Activated naive CD8-positive, alpha-beta T cell treated with anti-CD3 and anti-CD28 coated beads, Interleukin-2, amount 50 U/mL, for 16 hours (primary cell): ENCODE measurements at places on chromosomes 5 and 9.

GRCh38 chr5:55226027-55226933 is 835 bp downstream of the MCIDAS start:
- no peak for DNase-seq

GRCh38 chr5:14695152-14695551 is 30.6 kb downstream of the OTULIN start:
- no peak for DNase-seq

- DNase-seq = no peak
Observed at GRCh38 chr5:119389288-119390030, 33.6 kb downstream of the TNFAIP8 start.

DNA sequence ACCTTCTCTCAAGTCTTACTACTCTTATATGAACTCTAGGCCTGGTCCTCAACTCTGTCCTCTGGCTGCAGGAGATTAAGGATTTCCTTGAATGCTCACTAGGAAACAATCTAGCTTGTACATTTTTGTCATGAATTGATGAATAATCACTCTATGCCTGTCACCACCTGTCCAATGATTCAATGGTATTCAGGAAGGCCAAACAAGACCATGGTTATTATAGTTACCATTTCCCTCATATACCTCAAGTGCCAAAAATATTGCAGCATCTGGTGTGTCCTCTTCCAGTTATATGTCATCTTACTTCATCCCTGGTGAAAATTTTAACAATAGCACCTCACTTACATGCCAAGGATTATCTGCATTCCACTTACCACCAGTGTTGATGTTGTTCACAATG is 179.0 kb upstream of the MOCS2 start:
- no peak for DNase-seq

DNA sequence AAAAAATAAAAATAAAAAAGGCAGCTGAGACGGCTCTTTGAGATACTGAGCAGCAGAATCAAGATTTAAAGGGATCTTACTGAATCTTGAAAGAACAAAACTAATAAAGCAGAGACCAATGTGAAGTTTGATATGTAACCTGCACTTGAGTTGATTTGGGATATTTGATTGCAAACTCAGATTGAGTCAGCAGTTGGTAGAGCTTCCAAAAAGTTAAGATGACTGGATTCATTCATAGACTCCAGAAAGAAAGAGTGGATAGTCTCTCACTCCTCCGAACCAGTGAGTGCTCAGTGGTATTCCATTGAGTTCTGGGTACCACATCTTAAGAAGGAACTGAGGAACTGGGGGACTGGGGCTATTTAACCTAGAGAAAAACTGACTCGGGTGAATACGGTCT is 52.7 kb upstream of the TESK1 start:
- DNase-seq = no peak

- DNase-seq = no peak
Observed at GRCh38 chr5:137379555-137380286, 119.4 kb downstream of the SPOCK1 start.

GRCh38 chr5:10482791-10483530 is 41.3 kb downstream of the ROPN1L start:
- DNase-seq = no peak

DNA sequence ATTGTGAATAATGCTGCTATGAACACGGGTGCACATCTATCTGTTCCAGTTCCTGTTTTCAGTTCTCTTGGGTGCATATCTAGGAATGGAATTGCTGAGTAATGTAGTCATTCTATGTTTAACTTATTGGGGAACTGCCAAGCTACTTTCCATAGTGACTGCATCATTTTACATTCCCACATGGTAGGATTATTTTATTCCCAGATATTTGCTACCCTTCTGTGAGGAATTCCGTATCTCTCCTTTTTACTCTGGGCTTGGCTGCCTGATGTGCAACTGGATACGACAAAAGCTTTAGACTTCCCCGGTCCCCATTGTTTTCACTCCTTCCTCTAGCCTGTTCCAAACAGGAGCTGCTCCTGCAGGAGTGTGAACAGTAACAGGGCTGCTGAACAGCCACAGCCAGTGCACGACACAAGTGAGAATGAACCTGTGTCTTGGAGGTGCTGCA is 7.2 kb downstream of the TAS2R1 start:
- DNase-seq = no peak

GRCh38 chr5:78628270-78628992 is 20.1 kb downstream of the LHFPL2 start:
- DNase-seq = no peak

DNA sequence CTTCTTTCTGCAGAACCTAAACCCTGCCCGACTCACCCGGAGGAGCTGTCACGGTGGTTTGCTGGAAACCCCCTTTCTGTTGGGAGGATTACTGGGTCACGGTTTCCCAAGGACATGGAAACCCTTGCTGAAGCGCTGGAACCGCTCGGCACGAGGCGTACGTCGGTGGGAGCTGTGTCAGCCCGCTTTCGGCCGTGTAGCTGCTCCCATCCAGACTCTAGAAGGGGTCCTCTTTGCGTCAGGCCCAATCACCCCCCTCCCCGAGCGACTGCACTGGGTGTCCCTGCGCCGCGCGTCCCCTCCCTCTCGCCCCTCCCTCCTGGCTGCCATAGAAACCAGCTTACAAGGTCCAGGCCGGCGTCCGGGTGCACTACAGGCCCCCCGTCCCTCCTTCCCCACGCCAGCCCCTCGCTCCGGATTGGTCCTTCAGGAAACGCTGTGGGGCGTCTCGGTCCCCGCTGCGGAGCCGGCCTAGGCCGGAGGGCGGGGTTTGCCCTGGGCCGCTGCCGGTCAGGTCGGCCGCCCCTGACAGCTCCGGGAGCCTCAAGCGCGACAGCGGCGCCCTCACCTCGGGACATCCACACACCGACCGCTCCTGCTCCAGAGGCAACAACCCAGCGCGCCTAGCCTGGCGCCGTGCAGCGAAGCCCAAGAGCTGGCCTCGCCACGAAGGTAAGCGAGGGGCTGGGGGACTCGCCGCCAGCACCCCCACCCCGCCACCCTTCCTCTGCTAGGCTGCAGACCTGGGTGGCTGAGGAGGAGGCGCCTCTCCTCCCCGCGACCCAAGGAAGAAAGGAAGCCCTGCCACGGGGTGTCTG is at the start of gene NIM1K:
TSS of gene NIM1K (plus strand) at position 486 of the 818 bp plus-strand sequence. CDS start 53,551 bp downstream, outside the sequence.
- no peak for DNase-seq

GRCh38 chr9:132880324-132880661 is 1.6 kb downstream of the SPACA9 start:
- no peak for DNase-seq

- no peak for DNase-seq
Observed at GRCh38 chr9:122058709-122059108, 34.4 kb downstream of the TTLL11 start.

DNA sequence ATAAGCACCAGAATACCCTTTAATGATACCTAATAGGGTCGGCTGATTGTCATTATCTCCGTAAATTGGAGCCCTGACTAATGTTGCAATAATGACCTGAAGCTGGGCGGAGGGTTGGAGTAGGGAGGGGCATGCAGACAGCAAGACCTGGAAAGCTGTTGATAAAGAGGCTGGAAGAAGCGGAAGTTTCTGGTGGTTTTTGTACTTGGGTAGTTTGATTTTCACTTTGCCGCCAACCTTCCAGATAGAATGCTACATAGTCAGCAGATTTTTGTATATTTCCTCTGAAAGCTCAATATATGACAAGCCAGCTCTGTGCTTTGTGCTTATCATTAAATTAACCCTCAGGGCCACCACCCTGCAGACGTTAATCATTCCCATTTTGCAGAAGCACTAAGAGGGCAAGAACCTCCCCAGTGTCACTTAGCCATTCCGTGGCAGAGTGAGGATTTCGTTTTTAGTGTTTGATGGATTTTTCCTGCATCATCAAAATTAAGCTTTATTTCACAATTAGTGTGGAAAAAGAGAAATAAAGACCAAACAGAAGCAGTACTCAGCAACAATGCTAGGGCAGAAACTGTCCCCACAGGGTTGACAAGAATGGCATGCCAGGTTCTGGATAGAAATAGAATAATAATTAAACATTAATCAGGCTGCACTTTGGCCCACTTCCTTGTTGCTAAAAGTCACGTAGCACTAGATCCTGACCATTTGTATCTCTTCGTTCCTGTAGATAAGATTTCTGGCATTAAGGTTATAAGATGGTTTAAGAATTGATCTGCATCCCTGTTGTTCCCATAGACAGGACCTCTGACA is 34.7 kb downstream of the DIRAS2 start:
- no peak for DNase-seq

DNA sequence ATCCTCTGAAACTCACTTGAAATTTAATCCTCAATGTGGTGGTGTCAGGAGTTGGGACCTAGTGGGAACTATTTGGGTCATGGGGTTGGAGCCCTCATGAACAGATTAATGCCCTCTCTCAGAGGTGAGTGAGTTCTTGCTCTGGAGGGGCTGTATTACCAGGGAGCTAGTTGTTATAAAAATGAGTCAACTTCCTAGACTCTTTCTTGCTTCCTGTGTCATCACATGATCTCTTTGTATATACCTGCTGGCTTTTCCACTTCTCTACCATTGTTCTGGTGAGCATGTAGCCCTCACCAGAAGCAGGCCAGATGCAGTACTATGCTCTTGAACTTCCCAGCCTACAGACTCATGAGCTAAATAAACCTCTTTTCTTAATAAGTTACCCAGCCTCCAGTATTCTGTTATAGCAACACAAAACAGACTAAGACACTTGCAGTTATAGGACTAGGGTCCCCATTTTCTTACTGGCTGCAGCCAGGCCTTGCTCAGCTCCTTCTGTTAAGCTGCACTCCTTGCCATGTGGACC is 127.5 kb downstream of the SUSD1 start:
- no peak for DNase-seq

GRCh38 chr9:121839726-121840500 is 188.5 kb downstream of the DAB2IP start:
- no peak for DNase-seq

DNA sequence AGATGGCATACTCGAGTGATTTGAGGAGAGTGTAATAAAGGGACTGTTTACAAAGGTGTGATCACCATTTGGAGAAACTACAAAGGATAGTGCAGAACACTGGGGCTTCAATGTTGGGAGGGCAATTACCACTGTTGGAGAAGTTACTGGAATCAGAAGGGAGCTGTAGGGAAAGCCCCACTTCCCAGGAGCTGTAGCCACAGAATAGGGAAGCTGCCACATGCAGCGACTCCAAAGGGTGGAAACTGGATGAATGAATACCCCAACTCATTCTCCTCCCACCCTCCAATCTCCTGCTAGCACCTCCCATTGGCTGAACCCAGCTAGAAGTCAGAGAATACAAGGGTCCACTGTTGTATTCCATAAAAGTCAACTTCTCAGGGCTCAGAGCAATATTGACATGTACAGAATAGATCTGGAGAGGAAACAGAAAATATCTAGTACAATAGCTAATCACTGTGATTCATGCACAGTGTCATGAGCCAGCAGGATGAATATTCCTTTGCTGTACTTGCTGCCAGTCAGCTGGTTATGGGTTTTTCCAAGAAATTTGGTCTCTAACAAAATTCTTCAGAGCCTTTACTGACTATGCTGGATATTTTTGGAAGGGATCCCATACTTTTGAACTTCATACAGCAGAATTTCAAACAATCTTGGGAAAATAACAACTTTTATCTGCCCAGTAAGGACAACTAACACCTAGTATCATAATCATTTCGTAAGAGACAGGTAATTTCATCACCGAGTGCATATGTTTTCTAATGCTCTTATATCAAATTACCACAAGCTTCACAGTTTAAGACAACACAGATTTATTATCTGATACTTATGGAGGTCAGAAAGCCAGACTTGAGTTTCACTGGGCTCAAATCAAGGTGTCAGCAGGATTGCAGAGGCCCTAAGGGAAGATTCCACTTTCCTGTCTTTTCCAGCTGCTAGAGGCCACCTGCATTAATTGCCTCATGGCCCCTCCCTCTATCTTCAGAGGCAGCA is 39.6 kb downstream of the PDCD1LG2 start:
- no peak for DNase-seq

DNA sequence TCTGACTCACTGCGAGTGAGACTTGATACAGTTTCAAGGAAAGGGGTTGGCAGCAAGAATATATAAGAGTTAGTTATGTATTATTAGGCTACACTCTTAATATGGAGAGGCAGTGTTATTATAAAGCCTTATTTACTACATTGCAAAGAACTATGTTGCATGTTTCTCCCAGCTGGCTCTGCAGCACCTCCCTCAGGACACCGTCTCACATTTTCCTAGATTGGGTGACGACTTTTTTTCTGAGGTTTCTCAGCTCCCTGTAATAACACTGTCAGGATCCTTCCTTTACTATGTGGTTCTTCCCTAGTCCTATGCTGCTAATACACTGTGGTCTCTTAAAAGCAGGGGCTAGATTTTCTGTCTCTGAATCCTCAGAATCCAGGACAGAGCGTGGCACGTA is 153.7 kb downstream of the INSYN2B start:
- no peak for DNase-seq

DNA sequence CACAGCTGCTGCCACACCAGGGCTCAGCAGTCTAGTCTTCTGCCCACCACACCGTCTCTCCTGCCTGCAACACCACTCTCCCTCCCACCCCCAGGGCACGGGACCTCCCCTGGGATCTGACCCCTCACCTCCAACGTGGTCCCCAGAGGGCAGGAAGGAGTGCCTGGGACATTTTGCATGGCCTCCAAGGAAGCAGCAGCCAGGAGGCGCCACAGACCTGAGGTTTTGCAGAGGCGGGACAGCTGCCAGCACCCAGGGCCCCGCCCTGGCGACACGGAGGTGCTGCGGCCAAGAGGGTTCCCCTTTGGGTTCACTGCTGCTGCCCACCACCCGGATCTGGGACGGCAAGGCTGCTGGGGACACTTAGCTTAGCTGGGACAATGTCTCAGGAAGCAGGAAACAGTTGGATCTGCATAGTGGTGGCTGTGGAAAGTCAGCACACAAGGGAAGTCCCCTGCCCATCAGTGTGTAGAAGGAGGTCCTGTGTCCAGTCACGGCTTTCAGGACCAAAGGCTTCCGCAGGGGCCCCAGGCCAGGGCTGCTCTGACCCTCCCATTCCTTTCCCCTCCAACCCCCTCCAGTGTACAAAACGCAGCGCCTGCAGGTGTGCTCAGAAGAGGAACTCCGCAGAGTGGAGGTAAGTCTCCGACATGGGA is 13.8 kb downstream of the PROP1 start:
- DNase-seq = no peak

GRCh38 chr5:2415678-2416077 is 335.8 kb downstream of the IRX2 start:
- no peak for DNase-seq

DNA sequence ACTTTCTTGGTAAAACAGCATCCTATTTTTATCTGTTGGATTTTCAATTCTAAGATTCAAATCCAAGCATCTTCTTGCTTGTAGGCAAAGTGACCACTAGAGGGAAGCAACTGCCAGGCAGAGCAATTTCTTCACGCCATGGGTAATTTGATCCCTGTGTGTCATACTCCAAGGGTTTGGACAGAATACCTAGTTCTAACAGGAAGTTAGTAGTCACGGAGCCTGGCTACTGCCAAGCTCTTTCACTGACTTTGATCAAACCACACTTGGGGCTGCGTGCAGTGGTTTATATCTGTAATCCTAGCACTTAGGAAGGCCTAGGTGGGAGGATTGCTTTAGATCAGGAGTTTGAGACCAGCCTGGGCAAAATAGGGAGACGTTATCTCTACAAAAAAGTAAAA is 473.6 kb upstream of the TNC start:
- no peak for DNase-seq

DNA sequence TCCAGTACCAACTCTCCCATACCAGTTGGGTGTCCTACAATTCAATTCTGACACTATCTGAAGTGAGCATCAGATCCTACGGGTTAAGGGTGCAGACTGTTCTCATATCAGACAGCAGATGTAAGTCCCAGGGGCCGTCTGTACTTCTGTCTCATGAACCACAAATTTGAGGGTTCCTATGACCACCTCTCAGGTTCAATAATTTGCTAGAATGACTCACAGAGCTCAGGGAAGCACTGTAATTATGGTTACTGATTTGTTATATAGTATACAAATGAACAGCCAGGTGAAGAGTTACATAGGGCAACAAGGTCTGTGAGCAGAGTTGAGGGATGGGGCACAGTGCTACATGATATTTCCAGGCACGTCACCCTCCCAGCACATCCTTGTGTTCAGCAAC is 499.1 kb downstream of the DMAC1 start:
- no peak for DNase-seq
